Activated CD8-positive, alpha-beta memory T cell treated with anti-CD3 and anti-CD28 coated beads, Interleukin-2, amount 50 U/mL, for 4 hours (primary cell): ENCODE measurements at places on chromosomes 3 and 15.

GRCh38 chr3:55622733-55623132, 135.6 kb upstream of the WNT5A start:
- DNase-seq, result no peak

DNA sequence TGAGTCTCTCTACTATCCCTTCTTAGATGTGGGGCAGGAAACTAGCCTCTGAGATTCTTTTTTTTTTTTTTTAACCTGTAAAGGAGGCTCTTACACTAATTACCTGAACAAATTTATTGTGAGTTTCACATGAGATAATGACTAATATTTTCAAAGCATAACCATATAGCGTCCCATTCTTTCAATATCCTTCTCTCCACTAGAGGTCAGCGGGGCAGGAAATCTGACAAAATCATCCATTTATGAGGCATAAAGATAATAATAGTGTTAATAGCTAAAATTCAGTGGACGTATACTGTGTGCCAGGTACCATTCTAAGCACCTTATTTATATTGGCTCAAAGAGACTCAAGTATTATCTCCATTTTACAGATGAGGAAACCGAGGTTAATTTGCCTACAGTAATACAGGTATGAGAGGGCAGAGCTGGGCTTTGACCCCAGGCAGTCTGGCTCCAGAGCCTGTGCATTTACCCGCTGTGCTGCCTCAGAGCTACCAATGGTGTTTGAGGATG, 16.3 kb upstream of the SMAD6 start:
- DNase-seq, result no peak

DNA sequence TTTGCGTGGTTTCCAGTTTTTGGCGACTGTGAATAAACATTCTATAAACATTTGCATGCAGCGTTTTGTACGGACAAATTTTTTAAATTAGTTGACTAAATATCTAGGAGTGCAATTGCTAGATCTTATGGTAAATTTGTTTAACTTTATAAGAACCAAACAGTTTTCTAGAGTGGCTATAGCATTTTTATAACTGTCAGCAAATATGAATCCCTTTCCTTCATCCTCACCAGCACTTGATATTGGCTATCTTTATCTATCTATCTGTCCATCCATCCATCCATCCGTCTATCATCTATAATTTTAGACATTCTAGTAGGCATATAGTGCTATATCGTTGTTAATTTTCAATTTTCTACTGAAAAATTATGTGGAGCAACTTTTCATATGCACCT, 158.4 kb upstream of the CHRNA7 start:
- DNase-seq, result no peak

- DNase-seq, result no peak
These were observed 270.3 kb downstream of the RPLP1 start for GRCh38 chr15:69722924-69723323.

DNA sequence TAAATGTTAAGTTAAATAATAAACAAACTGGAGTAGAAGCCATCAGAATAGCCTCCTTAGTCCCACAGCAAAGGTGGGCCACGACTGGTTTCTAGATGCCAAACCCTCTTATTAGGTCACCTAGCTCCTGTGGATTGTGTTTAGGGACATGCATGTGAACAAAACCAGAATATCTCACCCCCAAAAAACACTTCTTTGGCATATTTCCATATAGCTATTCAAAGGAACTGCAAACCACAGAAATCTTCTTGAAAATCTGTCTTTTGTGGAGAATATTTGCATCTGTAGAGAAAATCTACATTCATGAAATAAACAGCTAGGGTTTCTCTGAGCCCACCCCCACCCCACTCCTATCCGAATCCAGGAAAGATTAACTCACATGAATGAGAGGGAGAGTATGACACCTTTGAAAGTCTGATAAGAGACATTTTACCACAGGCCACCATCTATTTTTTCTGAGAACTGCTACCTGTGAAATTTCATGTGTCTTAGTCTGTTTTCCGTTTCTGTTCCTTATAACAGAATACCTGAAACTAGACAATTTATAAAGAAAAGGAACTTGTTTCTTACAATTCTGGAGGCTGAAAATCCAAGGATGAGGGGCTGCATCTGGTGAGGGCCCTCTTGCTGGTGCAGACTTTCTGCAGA, 159.4 kb downstream of the NEK10 start:
- no peak for DNase-seq

GRCh38 chr3:61574854-61575253, 13.5 kb downstream of the PTPRG start:
- no peak for DNase-seq

DNA sequence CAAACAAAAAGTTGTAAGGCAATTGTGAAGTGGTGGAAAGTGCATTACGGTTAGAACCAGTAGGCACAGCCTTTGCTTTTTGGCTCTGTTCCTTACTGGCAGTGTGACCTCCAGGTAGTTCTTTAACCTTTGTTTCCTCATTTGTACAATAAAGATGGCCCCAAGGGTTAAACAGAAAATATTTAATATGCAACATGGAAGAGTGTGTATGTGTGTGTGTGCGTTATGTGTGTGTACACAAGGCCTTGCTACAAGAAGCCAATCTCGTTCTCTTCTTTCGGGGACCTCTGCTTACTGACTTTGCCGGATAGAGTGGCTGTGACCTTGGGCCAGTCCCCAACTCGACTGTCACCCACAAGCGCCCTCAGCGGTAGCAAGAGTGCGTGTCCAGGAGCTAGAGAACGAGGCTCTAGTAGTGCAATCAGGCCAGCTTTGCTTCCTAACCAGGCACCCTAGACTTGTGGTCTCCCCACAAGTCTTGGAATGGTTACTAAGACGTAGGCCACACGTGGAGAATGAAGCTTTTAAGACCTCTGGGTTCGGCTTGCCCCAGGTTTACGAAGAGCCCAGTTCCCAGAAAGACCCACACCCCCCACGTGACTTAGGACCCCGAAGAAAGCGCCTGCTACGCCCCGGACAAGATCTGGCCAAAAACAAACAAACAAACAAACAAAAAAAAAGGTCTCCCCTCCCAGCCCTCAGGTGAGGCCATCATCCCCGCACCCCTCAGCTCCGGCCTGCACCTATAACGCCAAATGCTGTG, 593 bp downstream of the CIAO2A start:
- DNase-seq, result peak; percentile 26

GRCh38 chr3:45462522-45463265, 74.3 kb downstream of the LARS2 start:
- DNase-seq, result peak; percentile 23

DNA sequence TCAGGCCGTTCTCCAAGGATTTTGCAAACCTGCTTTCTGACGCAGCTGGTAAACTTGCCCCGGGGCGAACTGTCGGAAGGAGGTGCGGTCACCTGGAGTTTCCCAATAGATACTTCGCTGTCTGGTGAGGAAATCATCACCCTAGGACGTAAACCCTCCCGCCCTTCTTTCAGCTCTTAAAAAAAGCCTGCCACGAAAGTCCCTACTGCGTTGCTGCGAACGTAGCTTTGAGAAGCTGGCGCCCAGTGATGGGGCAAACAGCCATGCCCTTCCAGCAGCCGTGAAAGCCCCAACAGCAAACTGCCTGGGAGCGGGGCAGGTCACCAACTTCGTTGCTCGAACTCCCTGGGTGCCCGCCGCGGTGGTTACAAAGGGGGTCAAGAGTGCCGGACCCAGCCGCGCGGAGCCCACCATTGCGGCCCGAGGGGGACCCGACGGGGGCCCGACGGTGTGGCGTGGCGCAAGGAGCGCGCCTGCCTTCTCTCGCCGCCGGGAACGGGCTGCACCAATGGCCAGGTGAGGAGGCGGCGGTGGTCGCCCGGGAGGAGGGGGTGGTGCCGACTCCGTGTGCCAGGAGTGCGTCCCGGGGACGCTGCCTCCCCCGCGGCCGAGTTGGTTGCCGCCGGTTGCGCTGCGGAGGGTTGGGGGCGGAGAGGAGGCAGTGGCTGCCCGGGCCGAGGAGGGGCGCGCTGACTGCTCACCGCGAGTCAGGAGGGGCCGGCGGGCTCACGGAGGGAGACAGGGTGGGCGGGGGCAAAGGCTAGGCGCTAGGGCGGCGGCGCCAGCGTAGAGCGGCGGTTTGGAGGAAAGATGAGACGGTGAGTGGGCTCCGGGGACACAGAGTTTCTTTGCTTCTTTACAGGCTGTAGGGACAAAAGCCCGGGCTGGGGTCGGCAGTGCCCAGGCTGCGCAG, at the start of gene PHLDB2:
PHLDB2 (plus strand) TSS at position 205 of the 913 bp plus-strand sequence. CDS start 24,813 bp downstream, outside the sequence.
- peak; percentile 73 for DNase-seq

- DNase-seq, result no peak
These were observed 135.0 kb downstream of the NUP210 start for GRCh38 chr3:13285007-13285567.

DNA sequence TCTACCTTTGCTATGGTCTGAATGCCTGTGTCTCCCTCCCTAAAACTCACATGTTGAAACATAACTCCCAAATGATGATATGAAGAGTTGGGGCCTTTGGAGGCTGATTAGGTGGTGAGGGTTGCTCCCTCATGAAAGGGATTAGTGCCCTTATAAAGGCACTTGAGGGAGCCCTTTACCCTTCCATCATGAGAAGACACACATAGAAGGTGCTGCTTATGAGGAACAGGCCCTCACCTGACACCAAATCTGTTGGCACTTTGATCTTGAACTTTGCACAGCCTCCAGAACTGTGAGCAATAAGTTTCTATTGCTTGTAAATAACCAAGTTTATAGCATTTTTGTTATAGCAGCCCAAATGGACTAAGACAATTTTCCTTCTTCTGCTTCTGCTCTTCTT, 76.2 kb upstream of the ADAMTS9 start:
- DNase-seq, result no peak

DNA sequence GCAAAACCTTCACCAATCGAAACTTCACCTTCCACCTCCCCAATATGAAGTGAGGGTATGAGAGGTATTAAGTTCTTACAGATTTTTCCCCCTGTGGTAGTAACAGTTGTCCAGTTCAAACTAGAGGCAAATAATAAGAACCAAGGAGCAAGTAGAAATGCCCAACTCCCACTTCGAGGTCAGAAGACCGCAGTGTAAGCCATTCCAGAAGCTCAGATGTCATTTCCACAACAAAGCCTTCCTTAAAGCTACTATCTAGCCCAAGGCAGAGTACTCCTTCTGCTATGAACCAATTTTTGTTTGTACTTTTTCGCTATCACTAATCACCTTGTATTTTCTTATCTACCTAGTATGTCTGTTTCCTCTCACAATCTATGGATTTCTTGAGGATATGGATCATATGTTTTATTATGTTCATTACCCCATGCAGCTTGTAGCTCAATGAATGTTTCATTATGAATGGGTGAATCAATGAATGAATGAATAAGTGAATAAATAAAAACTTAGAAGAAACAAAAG, 235.7 kb upstream of the KCNMB2 start:
- DNase-seq, result no peak

DNA sequence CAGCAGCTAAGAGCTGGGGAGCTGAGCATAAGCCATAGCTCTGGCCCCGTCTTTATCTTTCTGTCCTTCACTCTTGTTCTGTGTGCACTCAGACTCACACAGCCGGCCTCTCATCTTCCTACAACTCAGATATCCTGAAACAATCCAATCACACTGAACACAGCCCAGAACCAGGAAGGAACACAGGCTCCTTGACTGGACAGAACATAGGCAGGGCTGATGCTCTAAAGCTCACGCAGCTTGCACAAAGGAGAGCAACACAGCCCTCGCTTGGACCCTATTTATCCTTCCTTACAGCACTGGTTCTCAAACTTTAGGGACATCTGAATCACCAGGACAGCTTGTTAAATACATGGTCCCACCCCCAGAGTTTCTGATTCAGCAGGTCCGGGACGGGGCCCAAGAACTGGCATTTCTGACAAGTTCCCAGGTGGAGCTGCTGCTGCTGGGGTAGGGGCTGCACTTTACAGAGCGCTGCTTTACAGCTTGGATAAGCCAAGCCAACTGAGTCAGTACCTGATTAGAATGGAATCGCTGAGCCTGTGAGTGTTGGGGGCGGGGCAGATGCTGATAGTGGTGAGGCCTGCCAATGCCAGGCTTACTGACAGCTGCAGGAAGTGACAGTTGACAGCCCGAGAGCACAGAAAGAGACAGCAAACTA, 65.1 kb downstream of the MRPL46 start:
- no peak for DNase-seq

DNA sequence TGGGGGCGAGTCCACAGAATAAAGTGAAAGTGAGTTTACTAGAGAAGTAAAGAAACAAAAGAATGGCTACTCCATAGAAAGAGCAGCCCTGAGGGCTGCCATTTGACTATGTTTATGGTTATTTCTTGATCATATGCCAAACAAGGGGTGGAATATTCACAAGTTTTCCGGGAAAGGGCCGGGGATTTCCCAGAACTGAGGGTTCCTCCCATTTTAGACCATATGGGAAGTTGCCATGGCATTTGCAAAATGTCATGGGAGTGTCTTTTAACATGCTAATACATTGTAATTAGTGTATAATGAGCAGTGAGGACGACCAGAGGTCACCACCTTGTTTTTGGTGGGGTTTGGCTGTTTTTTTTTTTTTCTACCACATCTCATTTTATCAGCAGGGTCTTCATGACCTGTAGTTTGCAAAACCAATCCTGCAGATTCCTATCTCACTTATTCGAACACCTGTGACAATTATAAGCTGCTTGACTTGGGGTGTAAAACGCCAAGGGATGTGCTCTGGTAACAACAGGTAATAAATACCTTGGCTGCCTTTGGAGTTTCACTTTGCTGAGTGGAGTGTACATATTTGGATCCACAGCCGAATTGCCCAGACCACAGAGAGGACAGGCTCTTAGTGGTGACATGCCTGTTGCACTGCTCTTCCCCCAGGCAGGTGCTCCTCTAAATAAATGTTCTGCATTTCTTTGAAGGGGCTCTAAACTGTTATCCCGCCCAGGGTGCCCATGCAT, 43.6 kb downstream of the C2CD4B start:
- no peak for DNase-seq

DNA sequence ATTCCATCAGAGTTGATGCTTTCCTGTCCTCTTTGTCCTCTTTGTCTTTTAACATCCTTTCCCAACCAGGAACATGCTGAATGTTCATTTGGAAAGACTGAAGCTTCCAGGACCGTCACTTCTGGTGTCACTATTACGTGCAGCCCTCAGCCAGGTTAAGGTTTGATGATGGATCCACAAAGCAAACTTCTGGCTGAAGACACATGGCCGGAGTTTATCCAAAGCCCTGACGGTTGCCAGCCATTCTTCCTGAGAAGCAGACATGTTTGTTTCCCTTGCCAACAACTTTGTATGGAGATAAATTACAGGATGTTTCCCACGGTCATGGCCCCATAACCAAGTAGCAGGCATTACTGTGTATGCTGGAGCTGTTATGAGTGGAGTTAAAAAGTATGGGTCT, 236.9 kb downstream of the THSD4 start:
- DNase-seq, result no peak

GRCh38 chr3:60708191-60708975, 542.9 kb downstream of the FHIT start:
- DNase-seq, result no peak
